Stimulated activated CD4-positive, alpha-beta T cell treated with anti-CD3 and anti-CD28 coated beads, Interleukin-1b, Interleukin-23, amount 100 ng/mL, for 24 hours (primary cell): ENCODE measurements at places on chromosomes 11 and 22.

DNA sequence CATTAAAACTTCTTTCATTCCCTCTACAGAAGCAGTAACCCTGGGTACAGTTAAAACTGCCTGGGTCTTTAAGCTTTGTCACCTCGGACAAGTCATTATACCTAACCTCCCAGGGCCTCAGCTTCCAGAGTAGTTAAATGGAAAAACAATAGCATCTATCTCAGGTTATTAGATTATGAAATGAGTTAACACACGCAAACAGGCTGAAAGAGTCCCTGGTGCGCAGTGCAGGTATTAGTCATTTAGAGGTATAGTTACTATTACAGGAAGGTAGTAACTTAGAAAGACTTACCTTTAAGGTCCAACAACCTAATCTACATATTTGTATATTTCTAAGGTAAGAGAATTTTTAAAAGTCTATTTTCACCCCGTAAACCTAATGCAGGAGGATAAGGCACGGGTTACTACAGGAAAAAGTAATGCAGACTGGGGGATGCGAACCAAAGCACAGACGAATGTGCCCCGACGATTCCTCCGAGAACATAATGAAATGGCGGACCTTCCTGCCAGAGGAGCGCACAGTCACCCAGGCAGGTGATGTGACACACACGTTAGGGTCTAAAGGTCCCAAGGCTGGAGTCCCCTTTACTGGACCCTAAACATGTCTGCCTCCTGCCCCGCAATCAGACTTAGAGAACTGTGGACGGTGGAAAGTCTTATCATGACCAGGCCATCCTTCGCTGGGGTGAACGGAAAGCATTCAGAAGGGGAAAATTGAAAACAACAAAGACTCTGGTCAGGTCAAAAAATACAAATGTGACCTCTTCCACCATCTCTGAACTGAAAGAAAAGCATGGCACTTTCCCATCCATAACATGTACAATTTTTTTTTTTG is 1.3 kb downstream of the NAP1L4 start:
- DNase-seq = no peak

DNA sequence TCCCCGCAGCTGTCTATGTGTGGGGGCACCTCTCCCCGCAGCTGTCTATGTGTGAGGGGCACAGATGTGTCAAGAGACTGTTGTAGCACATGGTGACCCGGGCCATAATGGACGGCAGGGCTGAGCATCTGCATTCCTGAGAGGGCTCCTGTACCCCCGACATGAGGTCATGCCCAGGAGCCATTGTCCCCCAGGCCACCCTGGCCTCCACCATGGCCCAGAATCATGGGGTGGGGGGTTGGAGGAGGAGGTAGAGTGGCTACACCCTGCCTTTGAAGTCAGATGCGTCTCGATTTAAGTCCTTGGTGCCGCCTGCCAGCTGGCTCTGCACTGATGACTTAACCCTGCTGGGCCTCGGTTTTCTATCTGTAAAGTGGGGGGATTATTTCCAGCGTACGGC is 49.1 kb downstream of the ARHGAP8 start:
- DNase-seq = no peak

DNA sequence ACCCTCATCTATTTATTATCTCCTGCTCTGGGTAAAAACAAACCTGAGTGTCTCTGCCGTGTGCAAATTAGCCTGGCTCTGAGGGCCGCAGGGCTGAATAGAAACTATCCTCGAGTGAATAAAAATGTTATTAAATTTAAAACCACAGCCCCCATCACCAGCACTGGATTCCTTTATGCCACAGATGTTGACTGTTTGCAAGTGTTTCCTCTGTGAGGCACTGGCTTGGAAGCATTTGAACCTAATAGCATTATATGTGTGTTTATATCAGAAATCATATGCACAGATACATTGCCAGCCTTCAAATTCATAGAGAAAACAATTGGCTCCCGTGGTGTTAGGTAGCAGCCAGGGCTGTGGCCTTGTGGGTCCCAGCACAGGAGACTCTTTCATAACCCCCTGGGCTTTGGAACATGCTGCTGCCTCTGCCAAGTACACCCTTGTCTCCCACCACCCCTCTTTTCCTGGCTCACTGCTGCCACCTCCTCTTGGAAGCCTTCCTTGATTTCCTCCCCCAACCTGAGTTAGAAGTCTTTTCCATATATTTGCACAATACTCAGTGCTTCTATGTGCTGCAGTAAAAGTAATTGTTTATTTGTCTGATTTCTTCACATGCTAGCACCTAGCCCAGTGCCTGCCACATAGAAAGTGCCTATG is 294.4 kb downstream of the DDX10 start:
- DNase-seq = no peak

DNA sequence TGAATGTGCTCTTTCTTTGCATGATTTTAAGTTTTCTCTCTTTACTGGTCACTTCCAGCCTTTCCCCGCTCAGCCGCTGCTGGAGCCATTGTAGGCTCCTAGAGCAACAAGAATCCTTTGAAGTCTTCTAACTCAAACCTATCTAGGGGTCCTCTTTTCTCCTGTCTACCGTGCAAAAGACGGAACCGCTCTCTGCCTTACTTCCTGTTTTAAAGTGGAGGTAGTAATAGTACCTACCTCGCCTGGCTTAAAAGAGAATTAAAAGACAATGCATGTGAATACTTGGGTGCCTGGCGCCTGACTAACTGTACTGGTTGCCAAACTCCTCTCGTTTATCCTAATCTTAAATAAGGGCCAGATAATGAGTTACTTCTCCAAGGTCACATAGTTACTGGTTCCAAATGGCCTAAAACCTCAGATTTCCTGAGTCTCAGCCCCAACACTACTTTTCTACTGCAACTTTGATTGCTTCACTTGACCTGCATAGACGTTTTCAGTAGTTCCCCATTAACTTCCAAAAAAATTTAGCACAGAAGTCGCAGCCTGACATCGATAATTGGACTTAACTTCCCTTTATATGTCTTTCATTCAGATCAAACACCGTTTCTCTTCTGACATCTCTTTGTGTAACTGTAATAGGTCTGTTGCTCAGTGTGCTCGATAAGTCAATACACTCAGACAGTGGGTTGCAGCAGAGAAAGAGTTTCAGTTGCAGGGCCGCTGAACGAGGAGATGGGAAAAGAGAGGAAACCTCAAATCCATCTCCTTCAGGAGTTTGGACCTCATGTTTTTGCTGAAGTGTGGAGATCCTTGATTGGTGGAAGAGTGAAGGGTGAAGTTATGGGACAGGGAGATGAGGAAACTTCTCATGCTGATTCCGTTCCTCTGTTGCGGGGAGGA is 891 bp downstream of the SAMM50 start:
- DNase-seq = no peak

DNA sequence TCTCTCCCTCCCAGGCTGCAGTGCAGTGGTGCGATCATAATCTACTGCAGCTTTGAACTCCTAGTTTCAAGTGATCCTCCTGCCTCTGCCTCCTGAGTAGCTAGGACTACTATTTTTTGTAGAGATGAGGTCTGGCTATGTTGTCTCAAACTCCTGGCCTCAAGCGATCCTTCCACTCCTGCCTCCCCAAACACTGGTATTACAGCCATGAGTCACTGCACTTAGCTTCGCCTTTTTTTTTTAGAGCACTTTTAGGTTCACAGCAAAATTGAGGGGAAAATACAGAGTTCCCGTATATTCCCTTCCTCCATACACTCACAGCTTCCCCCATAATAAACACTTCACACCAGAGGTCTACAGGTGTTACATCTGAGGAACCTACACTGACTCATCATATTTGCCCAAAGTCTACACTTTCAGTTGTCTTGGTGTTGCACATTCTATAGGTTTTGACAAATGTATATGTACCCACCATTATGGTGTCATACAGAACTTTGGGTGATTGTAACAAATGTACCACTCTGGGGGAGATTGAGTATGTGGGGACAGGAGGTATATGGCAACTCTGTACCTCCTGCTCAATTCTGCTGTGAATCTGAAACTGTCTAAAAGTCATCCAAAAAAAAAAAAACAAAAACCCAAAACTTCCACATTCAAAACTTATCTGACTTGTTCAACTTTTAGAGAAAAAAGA is 11.3 kb upstream of the SLC37A4 start:
- DNase-seq = no peak

GRCh38 chr11:77347948-77348347 is 46.5 kb upstream of the GDPD4 start:
- DNase-seq = no peak

- no peak for DNase-seq
Observed at GRCh38 chr11:12784445-12784844, 110.2 kb downstream of the TEAD1 start.

GRCh38 chr11:102950622-102951081 is 4.9 kb downstream of the MMP13 start:
- DNase-seq = no peak

GRCh38 chr22:39383841-39384625 is 15.5 kb upstream of the TAB1 start:
- DNase-seq = no peak

DNA sequence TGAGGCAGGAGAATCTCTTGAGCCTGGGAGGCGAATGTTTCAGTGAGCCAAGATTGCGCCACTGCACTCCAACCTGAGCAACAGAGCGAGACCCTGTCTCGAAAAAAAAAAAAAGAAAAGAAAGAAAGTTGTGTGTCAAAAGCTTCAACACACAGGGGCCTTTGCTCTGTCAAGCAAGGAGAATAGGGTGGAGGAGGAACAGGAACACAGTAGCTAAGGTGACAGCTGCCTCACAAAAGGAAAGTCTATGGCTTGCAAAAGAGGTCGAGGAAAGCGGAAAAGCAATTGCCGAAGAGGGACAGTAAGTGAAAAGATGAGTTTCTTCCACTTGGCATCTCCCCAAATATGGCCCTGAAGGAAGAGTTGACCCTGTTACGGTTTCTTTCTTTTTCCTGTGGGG is 26.5 kb upstream of the TMA7B start:
- no peak for DNase-seq

GRCh38 chr22:32986766-32987040 is 71.5 kb downstream of the SYN3 start:
- DNase-seq = no peak

DNA sequence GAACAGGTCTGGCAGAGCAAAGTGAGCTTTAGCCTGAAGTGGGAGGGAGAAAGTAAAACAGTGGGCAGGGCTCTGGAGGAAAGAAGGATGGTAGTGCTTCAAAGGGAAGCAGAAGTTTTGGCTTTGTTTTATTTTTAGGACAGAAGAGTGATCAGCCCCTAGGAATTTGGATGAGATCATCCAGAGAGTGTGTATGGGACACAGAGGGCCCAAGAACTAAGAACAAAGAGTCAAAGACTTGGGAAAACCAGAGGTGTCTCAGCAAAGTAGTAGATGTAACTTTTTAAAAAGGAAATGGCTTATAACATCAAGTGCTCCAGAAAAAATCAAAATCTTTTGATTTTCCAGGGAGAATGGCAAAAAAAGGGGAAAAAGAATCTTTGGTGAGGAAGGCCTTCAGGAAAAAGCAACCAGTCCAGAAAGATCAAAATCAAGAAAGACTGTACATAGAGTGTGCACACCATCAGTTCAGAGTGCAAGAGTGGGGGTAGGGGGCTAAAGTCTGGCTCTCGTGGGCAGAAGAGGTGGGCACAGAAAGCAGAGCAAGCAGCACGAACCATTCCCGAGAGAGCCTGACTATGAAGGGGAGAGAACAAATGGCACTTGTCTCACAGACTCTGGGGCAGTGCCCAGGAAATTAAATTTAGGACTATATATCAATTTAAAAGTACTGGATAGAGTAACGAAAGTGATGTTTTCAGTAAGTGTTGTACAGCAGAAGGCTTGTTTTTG is 30.0 kb downstream of the MAPK1 start:
- DNase-seq = no peak

DNA sequence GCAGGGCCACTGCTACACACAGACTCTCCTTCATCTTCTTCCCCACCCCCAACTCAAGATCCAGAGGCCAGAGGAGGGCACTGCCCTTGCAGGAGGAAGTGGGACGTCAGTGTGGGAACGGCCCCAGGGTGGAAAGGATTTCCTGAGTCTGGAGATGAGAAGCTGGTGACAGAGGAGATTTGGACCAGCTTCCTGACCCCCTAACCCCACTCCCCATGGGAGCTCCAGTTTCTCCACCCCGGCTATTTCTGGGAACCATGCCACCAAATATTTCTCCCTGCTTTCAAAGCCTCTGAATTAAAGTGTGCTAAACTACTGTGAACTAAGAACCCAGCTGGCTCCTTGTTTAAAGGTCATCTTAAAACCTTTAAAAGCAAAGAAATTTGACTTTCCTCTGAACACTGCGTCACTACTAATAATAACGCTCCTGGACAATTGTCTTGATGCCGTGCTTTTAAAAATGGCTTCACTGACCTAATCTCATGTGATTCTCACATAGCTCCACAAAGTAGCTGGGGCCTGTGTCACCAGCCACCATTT is 46.6 kb downstream of the CWC15 start:
- DNase-seq = no peak

DNA sequence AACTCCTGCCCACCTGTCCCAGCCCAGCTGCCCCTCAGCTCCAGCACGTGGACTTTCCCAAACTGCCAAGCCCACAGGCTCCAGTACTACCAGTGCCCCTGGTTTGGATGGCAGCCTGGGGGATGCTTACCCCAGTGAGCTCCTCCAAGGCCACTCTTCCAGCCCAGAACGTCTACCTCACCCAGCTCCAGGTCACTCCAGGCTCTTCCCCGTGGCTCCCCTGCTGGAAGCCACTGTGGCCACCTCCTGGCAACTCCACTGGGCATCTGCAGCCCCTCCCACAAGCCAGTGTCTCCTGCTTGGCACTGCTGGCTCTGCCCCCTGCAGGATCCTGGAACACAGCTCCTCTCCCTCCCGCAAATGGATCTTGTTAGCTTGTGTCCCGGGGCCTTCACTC is 29.3 kb downstream of the LMO1 start:
- no peak for DNase-seq

- DNase-seq = no peak
Observed at GRCh38 chr11:114401311-114401710, 845 bp downstream of the RBM7 start.

DNA sequence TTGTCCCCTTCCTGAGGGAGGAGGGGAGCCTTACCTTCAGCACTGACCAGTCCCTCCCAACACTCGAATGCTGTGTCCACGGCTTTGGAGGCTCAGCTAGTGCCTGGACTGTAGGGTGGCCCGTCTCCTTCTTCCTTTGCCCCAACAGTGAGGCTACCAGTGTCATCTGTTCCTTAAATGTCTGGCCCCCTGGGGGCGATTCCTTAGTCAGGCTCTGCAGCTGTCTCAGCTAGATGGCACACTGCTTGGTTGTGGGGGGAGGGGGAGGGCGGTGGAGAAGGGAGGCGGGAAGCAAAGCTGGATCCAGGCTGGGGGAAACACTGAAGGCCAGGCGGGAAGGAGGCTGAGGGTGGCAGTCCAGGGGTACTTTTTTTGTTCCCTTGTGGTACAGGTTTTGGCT is at the start of gene IGSF22:
Gene IGSF22, minus strand, starts transcription at position 149 of the 400 bp plus-strand sequence. CDS start 1,952 bp downstream, outside the sequence.
- DNase-seq = no peak

DNA sequence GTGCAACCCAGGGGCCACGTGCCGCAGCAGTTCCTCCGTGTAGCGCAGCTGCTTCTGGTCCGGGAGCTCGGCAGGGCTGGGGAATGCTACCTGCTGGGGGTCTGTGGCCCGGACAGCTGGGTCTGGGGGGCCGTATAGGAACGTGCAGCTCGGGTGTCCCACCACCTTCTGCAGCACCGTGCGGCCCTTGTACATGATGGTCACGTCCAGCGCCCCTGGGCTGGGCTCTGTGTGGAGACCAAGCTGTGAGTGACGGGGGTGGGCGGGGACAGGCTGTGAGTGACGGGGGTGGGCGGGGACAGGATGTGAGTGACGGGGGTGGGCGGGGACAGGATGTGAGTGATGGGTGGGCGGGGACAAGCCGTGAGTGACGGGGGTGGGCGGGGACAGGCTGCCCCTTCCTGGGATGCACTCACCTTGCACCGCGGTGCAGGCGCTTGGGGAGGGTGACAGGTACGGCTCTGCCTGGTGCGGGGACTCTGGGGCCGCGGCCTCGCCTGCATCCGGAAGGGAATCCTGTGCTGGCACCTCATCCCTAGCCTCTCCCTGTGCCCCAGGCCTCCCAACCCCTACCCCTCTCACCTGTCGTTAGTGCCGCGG is 2.3 kb downstream of the IRF7 start:
- DNase-seq = peak; percentile 61

GRCh38 chr11:36722421-36722820 is 124.4 kb upstream of the RAG2 start:
- DNase-seq = no peak
